ENCODE measurements at places on chromosomes 2 and 18. TPM values are rescaled to one million over a fixed set of nuclear protein-coding genes. Genes with fewer than 3 reads are reported as not detected.

The DIPK1C gene
- not detected for total RNA-seq

DNA sequence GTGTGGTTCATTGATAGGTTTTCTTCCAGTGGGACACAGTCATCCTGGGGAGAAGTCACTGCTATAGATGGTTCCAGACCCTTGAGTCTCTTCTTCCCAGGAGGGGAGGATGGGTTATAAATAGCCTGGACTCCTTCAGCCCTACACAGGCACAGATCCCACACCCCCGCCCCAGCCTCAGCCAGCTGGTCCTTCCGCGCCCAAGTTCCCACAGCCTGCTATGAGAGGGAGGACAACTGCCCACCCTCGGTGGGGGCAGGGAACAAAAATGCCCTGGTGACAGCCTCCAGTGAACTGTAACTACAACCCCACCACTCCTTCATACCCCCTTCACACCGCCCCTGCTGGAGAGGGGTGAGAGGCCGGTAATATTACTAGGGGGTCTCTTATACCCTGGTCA lies 3.2 kb downstream of the ZBTB7C start:
- H3K27me3 ChIP-seq = peaks cover 18% of the 10 kb centered on the region
- H3K36me3 ChIP-seq = no peaks in the 10 kb centered on the region
- no peak overlapping the region for H3K27ac ChIP-seq
- peaks cover 20% of the 10 kb centered on the region for H3K4me1 ChIP-seq
- no peak for DNase-seq
- no peak overlapping the region for H3K4me3 ChIP-seq

The GKN1 gene
- not detected for total RNA-seq

- H3K4me1 ChIP-seq = peaks cover 91% of the 10 kb centered on the region
- H3K27me3 ChIP-seq = no peaks in the 10 kb centered on the region
- no peaks in the 10 kb centered on the region for H3K36me3 ChIP-seq
- peak; percentile 66 for DNase-seq
- H3K27ac ChIP-seq = peak overlapping the region; percentile 96
- peak overlapping the region; percentile 57 for H3K4me3 ChIP-seq
Observed at GRCh38 chr18:58862851-58863538, 1.7 kb upstream of the ZNF532 start.

The PLB1 gene
- total RNA-seq = 5.0 TPM
